ENCODE measurements at places on chromosomes 1 and 21. TPM values are rescaled to one million over a fixed set of nuclear protein-coding genes. Genes with fewer than 3 reads are reported as not detected.

The NHLH2 gene
- 0.29 TPM for total RNA-seq

The DMRTA2 gene
- total RNA-seq = 0.20 TPM

The FTCD gene
- total RNA-seq = 49.3 TPM

The KRTAP21-1 gene
- total RNA-seq = not detected

The EPRS1 gene
- total RNA-seq = 103 TPM

DNA sequence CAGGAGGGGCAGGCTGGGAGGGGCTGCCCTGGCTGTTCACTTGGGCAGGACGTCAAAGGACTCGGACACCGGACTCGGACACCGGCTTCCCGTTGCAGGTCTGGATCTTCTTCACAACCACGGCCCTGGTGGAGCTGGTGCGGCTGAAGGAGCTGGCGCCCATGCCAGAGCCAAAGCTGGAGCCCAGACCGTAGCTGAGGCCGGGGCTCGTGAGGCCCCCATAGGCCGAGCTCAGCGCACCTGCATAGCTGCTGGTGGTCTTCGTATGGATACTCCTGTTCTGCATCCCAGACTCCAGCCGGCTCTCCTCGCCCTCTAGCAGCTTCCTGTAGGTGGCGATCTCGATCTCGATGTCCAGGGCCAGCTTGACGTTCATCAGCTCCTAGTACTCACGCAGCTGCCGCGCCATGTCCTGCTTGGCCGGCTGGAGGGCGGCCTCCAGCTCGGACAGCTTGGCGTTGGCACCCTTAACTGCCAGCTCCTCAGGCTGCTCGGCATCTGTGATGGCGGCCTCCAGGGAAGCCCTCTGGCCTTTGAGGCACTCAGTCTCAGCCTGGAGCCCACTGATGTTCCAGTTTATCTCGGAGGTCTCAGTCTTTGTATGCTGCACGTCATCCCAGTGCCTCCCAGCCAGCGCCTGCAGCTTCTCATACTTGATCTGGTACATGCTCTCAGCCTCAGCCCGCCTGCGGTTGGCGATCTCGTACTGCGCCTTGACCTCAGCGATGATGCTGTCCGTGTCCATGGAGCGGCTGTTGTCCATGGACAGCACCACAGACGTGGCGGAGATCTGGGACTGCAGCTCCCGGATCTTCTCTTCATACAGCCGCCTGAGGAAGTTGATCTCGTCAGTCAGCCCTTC, 15.1 kb upstream of the KLF17 start:
- H3K36me3 ChIP-seq = no peaks in the 10 kb centered on the region
- no peaks in the 10 kb centered on the region for H3K4me1 ChIP-seq
- peaks cover 32% of the 10 kb centered on the region for H3K27me3 ChIP-seq
- H3K27ac ChIP-seq = no peak overlapping the region
- peak; percentile 24 for DNase-seq
- H3K4me3 ChIP-seq = no peak overlapping the region

DNA sequence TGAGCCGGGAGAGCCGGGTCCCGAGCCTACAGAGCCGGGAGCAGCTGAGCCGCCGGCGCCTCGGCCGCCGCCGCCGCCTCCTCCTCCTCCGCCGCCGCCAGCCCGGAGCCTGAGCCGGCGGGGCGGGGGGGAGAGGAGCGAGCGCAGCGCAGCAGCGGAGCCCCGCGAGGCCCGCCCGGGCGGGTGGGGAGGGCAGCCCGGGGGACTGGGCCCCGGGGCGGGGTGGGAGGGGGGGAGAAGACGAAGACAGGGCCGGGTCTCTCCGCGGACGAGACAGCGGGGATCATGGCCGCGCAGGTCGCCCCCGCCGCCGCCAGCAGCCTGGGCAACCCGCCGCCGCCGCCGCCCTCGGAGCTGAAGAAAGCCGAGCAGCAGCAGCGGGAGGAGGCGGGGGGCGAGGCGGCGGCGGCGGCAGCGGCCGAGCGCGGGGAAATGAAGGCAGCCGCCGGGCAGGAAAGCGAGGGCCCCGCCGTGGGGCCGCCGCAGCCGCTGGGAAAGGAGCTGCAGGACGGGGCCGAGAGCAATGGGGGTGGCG, 371 bp downstream of the ARID1A start:
- H3K36me3 ChIP-seq = no peaks in the 10 kb centered on the region
- peak overlapping the region; percentile 66 for H3K4me3 ChIP-seq
- no peaks in the 10 kb centered on the region for H3K27me3 ChIP-seq
- no peak overlapping the region for H3K27ac ChIP-seq
- no peak for DNase-seq
- peaks cover 20% of the 10 kb centered on the region for H3K4me1 ChIP-seq

- H3K36me3 ChIP-seq = no peaks in the 10 kb centered on the region
- no peak overlapping the region for H3K27ac ChIP-seq
- H3K27me3 ChIP-seq = no peaks in the 10 kb centered on the region
- H3K4me3 ChIP-seq = no peak overlapping the region
Measured at GRCh38 chr1:159581422-159581821, 6.2 kb upstream of the APCS start.

- no peak overlapping the region for H3K27ac ChIP-seq
- peaks cover 8% of the 10 kb centered on the region for H3K4me1 ChIP-seq
- H3K36me3 ChIP-seq = no peaks in the 10 kb centered on the region
- H3K27me3 ChIP-seq = no peaks in the 10 kb centered on the region
- H3K4me3 ChIP-seq = no peak overlapping the region
- no peak for DNase-seq
Measured at GRCh38 chr1:64107632-64108031, 95.8 kb upstream of the UBE2U start.

GRCh38 chr1:246146804-246147523, 360.1 kb downstream of the SMYD3 start:
- H3K27ac ChIP-seq = no peak overlapping the region
- no peak overlapping the region for H3K4me3 ChIP-seq
- H3K27me3 ChIP-seq = no peaks in the 10 kb centered on the region
- peaks cover 4% of the 10 kb centered on the region for H3K36me3 ChIP-seq

- H3K27me3 ChIP-seq = no peaks in the 10 kb centered on the region
- no peak overlapping the region for H3K4me3 ChIP-seq
- H3K36me3 ChIP-seq = peaks cover 6% of the 10 kb centered on the region
- DNase-seq = no peak
- H3K4me1 ChIP-seq = peaks cover 3% of the 10 kb centered on the region
- no peak overlapping the region for H3K27ac ChIP-seq
Measured at GRCh38 chr1:234686035-234686434, 76.1 kb upstream of the IRF2BP2 start.

- no peak for DNase-seq
- H3K4me1 ChIP-seq = peaks cover 9% of the 10 kb centered on the region
- no peaks in the 10 kb centered on the region for H3K36me3 ChIP-seq
- no peaks in the 10 kb centered on the region for H3K27me3 ChIP-seq
Measured at GRCh38 chr1:92915547-92915946, 45.7 kb downstream of the DIPK1A start.

GRCh38 chr1:64523413-64524337, 53.7 kb downstream of the CACHD1 start:
- H3K27me3 ChIP-seq = no peaks in the 10 kb centered on the region
- H3K36me3 ChIP-seq = peaks cover 1% of the 10 kb centered on the region
- DNase-seq = no peak
- peaks cover 24% of the 10 kb centered on the region for H3K4me1 ChIP-seq
- H3K27ac ChIP-seq = peak overlapping the region; percentile 0
- no peak overlapping the region for H3K4me3 ChIP-seq

DNA sequence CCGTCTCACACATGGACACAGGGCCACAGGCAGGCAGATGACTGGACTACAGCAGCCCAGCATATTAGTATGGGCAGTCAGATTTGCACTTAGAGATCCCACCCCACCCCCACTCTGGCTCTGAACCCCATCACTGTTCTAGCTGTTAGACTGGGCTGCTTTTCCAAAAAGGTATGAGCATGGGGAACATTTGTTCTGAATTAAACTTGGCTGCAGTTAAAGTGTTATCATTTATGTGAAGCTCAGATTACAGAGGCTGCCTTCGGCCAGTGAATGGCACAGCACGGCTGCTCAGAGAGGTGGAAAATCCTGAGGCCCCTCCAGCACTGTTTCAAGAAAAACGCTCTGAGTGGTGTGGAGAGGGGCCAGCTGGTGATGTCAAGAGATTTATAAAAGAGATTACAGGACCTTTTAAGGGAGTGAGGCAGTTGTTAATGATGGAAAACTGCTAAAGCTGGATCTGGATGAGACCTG, 6.9 kb upstream of the NOS1AP start:
- H3K4me3 ChIP-seq = no peak overlapping the region
- no peaks in the 10 kb centered on the region for H3K36me3 ChIP-seq
- peaks cover 9% of the 10 kb centered on the region for H3K27me3 ChIP-seq
- no peak overlapping the region for H3K27ac ChIP-seq
- H3K4me1 ChIP-seq = peaks cover 10% of the 10 kb centered on the region

DNA sequence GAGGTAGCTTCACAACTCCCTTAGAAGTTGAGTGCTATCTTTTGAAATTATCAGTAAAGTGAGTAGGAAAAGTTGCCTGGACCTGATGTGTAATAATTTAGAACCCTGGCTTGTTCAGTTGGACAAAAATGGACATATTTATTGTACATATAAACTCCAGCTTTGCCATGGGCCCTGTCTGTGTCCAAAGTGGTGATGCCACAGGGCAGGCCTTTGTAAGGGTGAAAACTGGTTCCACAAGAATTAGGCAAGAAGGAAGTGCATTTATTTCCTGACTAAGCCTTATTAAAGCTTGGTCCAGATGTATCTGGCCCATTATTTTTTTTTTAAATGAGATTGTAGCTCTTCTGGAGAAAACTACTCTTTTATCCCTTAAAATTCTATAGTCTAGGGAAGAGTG, 47.9 kb downstream of the MACO1 start:
- H3K4me1 ChIP-seq = peaks cover 37% of the 10 kb centered on the region
- H3K36me3 ChIP-seq = no peaks in the 10 kb centered on the region
- H3K27ac ChIP-seq = peak overlapping the region; percentile 59
- H3K4me3 ChIP-seq = no peak overlapping the region
- no peak for DNase-seq

DNA sequence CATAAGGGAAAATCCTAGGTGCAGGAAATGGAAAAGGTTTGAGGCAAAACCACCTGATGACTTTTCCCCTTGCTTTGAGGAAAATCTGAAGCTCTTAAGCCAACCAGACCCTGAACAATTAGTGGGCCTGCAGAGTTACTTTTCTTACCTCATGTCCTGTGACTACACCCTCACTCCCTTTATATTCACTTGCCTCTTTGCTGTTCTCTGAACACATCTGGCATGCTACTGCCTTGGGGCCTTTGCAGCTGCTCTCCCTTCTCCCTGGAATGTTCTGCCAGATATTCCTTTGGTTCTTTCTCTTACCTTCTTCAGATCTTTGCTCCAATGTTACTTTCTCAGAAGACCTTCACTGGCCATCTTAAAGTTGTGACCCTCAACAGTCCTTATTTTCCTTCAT, 21.8 kb downstream of the RPTN start:
- H3K4me3 ChIP-seq = no peak overlapping the region
- H3K36me3 ChIP-seq = no peaks in the 10 kb centered on the region
- no peak overlapping the region for H3K27ac ChIP-seq
- H3K27me3 ChIP-seq = peaks cover 18% of the 10 kb centered on the region
- H3K4me1 ChIP-seq = no peaks in the 10 kb centered on the region

DNA sequence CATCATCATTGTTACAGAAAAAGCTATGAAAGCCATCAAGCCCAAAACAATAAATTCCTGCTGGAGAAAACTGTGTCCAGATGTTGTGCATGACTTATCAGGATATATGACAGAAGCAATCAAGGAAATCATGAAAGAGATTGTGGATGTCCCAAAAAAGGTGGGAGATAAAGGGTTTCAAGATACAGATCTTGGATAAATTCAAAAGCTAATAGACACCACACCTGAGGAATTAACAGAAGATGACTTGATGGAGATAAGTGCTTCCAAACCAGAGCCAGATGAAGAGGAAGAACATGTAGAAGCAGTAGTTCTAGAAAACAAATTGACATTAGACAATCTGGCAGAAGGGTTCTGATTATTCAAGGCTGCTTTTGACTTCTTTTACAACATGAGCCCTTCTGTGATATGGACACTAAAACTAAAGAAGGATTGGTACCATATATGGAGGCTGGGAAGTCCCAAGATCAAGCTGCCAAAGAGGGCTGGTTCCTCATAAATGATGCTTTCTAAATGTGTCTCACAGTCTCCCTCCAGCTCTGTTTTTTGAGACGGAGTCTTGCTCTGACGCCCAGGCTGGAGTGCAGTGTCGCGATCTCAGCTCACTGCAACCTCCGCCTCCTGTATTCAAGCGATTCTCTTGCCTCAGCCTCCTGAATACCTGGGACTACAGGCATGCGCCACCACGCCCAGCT, 32.1 kb upstream of the LRIG2 start:
- H3K4me3 ChIP-seq = no peak overlapping the region
- no peak overlapping the region for H3K27ac ChIP-seq
- no peaks in the 10 kb centered on the region for H3K36me3 ChIP-seq
- peaks cover 3% of the 10 kb centered on the region for H3K27me3 ChIP-seq
- peaks cover 27% of the 10 kb centered on the region for H3K4me1 ChIP-seq
- DNase-seq = no peak

- H3K27ac ChIP-seq = peak overlapping the region; percentile 87
- H3K27me3 ChIP-seq = no peaks in the 10 kb centered on the region
- DNase-seq = no peak
- peaks cover 27% of the 10 kb centered on the region for H3K4me1 ChIP-seq
- H3K4me3 ChIP-seq = no peak overlapping the region
Measured at GRCh38 chr1:18941221-18942141, 15.0 kb downstream of the IFFO2 start.

DNA sequence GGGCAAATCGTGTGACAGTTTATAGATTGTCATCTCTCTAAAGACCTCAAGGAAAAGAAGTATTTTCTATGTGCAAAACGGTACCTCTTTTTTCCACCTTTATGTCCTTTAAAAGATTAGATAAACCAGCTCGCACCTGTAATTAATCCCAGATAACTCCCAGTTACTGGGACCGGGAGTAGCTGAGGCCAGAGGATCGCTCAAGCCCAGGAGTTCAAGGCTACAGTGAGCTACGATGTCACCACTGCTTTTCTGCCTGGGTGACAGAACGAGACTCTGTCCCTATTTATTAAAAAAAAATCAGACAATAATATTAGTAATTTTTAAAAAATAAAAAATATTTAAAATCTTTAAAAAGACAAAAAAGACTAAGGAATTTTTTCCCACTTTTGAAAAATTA, 141.4 kb downstream of the NR5A2 start:
- no peak overlapping the region for H3K27ac ChIP-seq
- no peaks in the 10 kb centered on the region for H3K27me3 ChIP-seq
- H3K36me3 ChIP-seq = peaks cover 5% of the 10 kb centered on the region
- H3K4me1 ChIP-seq = peaks cover 4% of the 10 kb centered on the region
- H3K4me3 ChIP-seq = no peak overlapping the region

DNA sequence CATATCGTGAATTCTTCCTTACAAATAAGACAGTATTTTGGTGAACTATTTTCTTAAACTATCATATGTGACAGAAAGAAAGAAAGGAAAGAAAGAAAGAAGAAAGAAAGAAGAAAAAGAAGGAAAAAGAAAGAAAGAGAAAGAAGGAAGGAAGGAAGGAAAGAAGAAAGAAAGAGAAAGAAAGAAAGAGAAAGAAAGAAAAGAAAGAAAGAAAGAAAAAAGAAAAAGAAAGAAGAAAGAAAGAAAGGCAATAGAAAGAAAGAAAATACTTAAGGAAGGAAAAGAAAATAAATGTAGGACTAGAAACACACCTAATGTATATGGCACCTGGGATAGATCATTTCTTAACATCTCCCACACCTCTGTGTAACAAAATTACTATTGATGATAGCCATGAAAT, 120.4 kb downstream of the PLA2G4A start:
- no peaks in the 10 kb centered on the region for H3K36me3 ChIP-seq
- H3K4me1 ChIP-seq = no peaks in the 10 kb centered on the region
- DNase-seq = no peak
- no peak overlapping the region for H3K4me3 ChIP-seq
- no peaks in the 10 kb centered on the region for H3K27me3 ChIP-seq

- H3K36me3 ChIP-seq = no peaks in the 10 kb centered on the region
- no peak overlapping the region for H3K27ac ChIP-seq
- peaks cover 11% of the 10 kb centered on the region for H3K4me1 ChIP-seq
- no peak for DNase-seq
Measured at GRCh38 chr1:45922374-45922773, 119.0 kb downstream of the MAST2 start.

Data from progenitor cell of endocrine pancreas (in vitro differentiated cells).